ENCODE measurements at places on chromosomes 1 and 21.

DNA sequence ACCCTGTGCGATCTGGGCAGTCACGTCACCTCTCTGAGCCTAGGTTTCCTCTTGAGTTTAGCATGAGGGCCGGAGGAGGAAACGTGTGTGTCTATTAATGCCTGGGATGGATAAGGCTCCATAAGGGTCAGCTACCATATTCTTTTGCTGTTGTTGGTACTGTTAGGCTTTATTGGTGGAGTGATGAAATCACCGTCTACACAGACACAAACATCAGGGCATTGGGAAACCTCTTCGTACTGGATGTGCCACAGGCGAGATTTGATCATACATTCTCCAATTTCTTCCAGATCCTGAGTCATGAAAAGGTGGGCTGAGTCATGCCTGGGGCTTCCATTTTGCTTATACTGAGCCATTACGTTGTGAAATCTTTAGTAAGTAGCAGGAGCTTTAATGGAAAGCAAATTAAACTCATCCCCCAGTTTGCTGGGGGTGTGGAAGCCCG is 24.9 kb upstream of the GRHL3 start:
- peak; percentile 93 for DNase-seq

DNA sequence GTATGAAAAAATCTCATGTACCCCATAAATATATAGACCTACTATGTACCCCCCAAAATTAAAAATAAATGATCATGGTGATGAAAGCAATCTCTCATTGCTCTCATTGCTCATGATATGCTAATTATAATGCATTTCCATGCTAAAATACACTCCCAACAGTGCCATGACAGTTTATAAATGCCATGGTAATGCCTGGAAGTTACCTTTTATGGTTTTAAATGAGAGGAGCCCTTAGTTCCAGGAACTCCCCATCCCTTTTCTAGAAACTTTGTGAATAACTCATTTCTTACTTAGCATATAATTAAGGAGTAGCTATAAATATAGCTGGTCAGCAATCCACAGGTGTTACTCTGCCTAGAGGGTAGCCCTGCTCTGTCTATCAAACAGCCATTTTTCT is 166.1 kb upstream of the RGS18 start:
- no peak for DNase-seq

DNA sequence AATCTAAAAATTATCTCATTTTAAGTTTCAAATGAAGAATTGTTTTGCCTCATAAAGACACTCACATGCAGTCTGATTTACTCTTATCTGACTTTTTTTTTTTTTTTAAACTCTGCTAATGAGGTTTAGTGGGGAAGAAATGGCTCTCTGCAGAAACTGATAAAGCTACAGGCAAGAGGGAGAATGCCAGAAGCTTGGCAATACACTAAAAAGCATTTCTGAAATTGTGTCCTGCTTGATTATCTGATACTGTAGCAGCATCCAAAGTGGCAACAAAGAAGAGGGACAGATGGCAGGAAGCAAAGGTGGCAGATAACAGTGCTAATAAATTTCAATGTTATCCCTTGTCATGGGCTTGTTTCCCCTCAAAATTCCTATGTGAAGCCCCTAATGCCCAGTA is 1744.9 kb downstream of the NCAM2 start:
- no peak for DNase-seq

DNA sequence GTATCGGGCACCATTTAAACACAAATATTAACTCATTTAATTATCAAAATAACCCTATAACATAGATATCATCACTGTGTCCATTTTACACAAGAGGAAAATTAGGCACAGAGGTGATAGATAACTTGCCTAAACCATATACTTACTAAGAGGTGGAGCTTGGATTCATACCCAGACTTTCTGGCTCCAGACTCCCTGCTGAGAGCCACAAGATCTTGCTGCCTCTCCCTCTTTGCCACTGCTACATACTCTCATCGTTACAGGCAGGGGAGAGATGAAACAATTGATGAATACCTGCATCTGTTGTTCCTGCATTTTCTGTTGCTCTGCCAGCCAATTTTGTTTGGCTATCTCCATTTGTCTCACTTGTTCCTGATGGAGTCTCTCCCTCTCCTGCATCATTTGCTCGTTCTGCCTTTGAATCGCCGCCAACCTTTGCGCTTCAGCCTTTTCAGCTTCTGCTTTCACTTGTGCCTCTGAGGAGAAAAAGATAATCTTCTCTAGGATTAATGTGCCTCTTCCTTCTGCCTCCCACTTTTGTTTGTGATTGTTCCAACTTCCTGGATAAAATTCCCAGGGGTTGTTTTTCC is 10.6 kb downstream of the GBP5 start:
- DNase-seq = no peak

DNA sequence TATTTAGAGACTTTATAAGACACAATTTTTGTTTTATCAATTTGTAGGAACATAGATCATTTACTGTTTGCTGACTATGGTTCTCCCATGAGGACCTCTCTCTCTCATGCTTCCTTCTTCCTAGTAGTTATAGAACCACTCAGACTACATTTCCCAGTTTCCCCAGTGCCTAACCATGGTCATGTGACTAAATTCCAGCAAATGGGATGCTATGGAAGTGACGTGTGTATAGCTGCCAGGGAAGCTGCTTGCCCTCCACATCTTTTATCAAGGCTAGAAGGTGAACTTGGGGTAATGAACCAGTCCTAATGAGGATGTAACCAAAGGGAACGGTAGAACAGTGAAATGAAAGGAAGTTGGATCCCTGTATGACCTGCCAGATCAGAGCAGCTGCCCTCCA is 184.0 kb downstream of the MIS18A start:
- DNase-seq = no peak

DNA sequence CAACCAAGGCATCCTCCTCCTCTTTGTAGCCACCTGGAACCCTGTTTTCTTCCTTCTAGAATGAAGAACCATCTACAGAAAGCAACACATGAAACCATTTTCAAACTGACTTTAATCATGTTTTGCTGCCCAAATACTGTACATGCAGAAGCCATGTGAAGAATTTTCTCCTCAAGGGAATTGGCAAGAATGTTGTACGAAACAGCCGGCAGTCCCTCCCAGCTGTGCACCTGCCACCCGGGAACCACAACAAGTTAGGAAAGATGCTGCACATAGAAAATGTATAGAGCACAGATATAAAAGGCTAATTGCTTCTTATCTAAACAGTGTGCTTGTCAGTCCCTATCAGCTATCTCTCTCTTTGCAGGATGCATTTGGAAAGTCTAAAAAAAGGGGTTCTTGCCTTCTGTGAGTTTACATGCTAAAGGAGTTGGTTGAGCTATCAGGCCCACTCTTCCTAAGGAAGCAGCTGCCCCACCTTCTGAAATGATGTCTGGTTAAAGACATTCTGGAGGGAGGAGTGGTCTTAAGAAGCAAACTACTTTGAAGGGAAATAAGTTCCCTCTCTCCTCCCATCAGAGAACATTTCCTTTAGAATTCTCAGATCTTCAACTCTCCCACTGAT is 44.8 kb downstream of the RIMS3 start:
- DNase-seq = no peak

DNA sequence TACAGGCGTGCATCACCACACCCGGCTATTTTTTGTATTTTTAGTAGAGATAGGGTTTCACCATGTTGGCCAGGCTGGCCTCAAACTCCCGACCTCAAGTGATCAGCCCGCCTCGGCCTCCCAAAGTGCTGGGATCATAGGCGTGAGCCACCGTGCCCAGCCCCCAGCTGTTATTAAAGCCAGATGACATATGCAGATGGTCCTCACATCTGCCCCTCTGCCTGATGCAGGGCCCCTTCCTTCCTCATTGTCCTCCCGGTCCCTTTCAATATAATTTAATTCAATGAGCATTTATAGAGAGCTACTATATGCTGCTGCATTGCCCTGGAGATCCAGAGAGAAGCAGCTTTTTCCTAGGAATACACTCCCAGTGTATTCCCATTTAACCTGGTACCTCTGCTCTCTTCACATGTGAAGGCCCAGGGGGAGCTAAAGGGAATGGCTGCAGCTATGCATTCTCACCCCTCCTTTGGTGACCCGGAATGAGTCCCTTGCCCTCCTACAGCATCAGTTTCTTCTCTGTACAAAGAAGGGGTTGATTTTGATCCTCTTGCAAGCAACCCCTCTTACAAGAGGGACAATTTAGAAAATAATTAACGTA is 55.6 kb downstream of the L1TD1 start:
- no peak for DNase-seq

DNA sequence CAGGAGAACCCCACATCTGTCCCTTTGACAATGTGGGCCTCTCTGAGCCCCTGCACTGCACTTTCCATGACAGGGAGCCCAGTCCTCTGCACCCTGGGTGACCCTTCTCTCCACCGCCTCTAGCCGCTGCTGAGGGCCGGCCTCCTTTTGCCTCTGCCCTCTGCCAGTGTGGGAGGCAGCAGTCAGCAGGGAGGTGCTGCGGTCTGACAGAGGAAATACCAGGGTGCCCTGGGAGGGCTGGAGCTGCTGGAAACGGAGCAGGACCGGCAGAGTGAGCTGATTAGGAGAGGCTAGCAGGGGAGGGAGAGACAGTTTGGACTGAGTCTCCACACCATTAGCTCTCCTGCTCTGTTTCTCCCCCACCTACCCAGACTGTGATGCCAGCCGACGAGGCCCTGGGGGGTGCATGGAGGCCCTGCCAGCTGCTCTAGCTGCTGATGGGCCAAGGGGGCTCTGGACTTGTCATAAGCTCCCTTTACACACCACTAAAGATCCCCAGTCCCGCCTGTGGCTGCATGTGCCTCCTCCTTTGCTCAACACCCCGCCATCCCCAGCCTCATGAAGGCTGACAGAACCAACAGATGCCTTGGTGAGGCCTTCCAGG is 171.1 kb upstream of the KLHDC7A start:
- DNase-seq = no peak

- no peak for DNase-seq
These were observed 14.3 kb upstream of the FOXE3 start for GRCh38 chr1:47401761-47402160.

DNA sequence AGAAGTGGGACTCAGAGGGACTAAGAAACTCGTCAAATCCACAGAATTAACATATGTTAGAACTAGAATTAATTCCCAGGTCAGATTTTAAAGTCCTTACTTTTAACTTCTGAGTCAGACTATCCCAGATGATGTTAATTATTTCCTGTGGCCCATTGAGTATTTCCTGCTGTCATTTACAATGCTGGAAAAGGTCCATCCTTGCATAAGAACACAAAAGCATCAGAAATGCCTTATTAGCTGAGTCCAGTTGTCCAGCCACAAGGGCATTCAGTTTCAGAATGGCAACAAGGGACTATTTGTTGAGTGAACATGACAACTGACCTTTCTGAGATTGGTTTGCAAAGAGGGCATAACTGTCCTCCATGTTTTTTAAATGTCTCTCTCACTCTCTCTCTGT is 16.5 kb upstream of the HIVEP3 start:
- peak; percentile 29 for DNase-seq

- DNase-seq = no peak
These were observed 96.6 kb upstream of the B3GALT2 start for GRCh38 chr1:193283016-193283415.

DNA sequence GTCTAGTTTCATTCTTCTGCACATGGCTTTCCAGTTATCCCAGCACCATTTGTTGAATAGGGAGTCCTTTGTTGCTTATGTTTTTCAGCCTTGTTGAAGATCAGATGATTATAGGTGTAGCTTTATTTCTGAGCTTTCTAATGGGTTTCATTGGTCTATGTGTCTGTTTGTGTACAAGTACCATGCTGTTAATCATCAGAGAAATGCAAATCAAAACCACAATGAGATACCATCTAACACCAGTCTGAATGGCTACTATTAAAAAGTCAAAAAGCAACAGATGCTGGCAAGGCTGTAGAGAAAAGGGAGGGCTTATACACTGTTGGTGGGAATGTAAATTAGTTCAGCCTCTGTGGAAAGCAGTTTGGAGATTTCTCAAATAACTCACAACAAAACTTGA is 321.5 kb upstream of the PTBP2 start:
- DNase-seq = no peak

DNA sequence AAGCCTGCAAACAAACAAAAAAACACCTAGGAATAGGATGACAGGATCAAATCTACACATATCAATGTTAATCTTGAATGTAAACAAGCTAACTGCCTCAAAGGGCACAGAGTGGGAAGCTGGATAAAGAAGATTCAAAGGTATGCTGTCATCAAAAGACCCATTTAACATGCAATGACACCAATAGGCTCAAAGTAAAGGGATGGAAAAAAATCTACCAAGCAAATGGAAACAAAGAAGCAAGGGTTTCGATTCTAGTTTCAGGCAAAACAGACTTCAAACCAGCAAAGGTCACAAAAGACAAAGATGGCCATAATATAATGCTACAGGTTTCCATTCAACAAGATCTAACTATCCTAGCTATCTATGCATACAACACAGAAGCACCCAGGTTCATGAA is 16.2 kb upstream of the OR2T10 start:
- no peak for DNase-seq

- no peak for DNase-seq
These were observed 195.0 kb downstream of the ZNF326 start for GRCh38 chr1:90189889-90190288.

GRCh38 chr1:77966291-77966690 is 12.6 kb downstream of the FUBP1 start:
- DNase-seq = no peak

GRCh38 chr1:228465571-228466146 is 21.5 kb upstream of the RNF187 start:
- no peak for DNase-seq

- no peak for DNase-seq
These were observed 114.5 kb downstream of the HIVEP3 start for GRCh38 chr1:41804176-41804575.

DNA sequence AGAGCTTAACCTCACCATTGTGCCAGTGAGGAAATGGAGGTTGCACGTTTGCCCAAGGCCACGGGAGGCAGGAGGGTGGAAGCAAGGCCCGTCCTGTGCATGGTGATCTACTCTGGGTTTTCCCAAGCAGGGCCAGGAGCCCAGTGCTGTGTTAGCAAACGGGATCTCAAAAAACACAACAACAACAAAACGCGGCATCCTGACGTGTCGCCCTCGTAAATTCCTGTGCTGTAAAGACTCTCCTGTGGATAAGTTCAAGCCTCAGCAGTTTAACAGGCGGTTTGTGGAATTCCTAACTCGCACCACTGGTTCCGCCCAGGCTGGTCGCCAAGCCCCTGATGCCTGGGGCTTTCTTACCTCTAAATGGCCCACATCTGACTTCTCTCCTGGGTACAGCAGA is 39.1 kb downstream of the TFF3 start:
- no peak for DNase-seq

- DNase-seq = no peak
These were observed 969 bp downstream of the ACAP3 start for GRCh38 chr1:1306661-1307260.

GRCh38 chr1:214009423-214010196 is 21.8 kb downstream of the PROX1 start:
- DNase-seq = no peak
